Suppressor macrophage (primary cell): ENCODE measurements at places on chromosomes 11 and 22.
A peak's percentile ranks its signal among the peaks of the same experiment; 100 is the strongest.

- no peak for DNase-seq
Observed at GRCh38 chr11:66011239-66011784, 496 bp upstream of the CST6 start.

DNA sequence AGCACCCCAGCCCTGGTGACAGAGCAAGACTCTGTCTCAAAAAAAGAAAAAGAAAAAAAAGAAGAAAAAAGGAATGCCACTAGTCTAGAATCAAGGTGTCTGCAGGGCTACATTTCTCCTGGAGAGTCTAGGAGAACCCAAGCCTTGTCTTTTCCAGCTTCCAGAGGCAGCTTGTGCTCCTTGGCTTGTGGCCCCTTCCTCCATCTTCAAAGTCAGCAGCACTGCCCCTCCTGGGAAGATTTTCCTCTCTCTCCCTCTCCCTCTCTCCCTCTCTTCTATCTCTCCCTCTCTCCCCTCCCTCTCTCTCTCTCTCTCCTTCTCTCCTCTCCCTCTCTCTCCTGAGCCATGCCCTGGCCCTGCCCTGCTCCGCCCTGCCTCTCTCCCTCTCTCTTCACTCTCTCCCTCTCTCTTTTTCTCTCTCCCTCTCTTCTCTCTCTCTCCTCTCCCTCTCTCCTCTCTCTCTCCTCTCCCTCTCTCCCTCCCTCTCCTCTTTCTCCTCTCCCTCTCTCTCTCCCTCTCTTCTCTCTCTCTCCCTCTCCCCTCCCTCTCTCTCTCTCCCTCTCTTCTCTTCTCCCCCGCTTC lies 97.7 kb upstream of the FGF3 start:
- no peak for DNase-seq

DNA sequence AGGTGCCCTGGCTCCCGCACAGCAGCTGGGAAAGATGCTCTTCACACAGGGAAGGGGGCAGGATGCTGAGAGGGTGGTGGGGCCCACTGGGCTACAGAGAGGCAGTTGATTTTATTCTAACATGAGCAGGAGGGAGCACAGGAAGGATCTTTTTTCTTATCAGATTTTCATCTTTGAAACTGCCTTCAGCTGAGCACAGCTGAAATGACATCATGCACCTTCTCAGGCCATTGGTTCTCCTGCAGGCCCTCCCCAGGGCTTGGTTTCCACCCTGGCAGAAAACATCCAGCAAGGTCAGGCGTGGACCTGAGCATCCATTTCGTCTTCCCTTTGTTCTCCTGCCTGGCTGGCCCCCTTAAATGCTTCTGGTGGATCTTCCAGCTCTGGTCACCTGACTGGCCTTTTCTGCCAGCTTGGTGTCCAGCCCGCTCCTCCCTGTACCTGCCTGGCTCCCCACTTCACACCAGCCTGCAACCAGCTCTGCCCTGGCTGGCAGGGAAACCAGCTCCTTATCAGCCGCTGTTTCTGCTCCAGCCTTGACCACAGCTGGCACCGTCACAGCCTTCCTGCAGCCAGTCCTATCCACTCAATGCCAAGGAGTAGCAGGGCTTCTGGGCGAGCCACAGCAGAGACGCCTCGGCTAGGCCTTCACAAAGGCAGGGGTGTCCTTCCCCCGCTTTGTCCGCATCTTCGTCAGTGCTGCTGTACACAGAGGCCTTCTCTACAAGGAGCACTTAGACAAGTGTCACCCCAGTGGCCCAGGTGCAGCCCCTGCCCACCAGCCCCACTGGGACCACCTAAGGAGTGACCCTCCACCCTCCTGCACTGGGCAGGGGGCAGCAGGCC lies 36.5 kb downstream of the TOM1 start:
- DNase-seq, result no peak

DNA sequence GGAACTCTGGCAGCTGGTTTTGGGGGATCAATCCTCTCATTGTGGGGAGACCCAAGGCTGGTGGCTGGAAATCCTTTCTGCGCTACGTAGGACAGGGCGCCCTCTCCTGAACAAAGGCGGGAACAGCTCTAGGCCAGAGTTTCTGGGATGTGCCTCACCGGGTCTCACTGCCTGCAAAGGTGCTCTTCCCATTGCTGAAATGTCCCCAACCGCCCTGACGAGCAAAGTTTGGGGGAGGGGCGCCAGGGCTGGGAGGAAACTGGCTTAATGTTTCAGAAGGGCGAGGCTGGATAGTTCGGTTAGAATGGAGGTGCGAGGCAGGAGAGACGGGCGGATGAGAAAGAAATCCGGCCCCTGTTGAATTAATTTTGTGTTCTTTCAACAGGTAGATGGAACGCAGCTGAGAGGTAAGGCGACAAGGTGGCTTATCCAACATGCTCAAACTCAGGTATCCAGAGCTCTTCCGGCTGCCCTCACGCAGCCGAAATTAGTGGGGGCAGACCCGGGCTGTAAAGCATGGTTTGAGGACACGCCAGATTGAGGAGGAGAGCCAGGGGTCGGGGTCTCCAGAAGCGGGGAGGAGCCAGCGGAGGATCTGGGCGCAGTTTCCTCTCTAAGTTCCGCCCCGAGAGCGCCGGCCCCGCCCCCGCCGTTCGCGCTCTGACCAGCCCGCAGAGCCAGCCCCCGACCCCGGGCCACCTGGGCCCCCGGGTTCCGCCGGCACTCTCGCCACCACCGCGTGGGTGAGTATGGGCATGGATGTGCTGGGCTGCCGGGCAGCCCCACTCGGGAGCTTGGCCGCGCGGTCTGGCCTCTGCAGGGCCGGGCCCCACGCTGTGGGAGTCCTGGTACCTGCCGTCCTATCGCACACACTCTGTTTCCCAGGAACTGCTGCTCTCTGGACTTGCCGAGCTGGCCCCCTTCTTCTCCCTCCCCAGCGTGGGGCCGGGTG lies at the start of gene PGAP2:
PGAP2 (plus strand) TSS at position 652 of the 952 bp plus-strand sequence. CDS start 2,700 bp downstream, outside the sequence.
- peak; percentile 60 for DNase-seq

GRCh38 chr11:21625982-21626381 lies 566.9 kb upstream of the ANO5 start:
- peak; percentile 82 for DNase-seq

DNA sequence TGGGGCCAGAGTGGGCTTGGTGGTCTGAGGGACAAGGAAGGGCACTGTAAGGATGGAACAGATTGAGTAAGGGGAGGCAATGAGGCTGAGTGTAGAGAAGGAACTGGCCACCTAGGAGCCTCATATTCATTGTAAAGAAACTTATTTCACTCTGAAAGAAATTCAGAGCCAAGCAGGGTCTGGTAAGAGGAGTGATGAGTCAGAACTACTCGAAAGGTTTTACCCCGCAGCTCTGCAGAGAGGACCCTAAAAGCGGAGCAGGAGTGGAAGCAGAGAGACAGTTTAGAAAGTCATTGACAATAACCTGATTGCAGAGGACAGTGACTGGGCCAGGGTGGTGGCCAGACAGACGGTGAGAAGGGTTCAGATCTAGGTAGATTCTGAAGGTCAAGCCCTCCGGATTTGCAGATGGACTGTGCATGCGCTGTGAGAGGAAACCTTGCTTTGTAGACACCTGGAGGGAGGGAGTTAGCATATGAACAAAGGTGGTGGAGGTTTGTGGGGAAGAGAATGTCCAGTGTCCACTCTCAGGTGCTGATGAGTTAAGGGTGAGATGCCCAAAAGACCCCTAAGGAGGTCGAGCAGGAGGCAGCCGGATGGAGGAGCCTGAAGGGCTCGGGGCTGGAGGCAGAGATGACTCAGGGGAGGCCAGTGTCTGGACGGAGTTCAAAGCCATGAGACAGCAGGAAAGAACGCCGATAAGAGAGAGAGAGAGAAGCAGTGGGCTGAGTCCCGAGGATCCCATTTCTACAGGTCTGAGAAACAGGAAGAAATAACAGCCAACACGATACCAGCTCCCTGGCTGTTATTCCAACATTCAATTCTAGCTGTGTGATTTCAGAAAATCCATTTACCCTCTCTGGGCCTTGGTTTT lies 546.0 kb downstream of the BRD1 start:
- no peak for DNase-seq
